ENCODE measurements at places on chromosomes 2 and 18.
A peak's percentile ranks its signal among the peaks of the same experiment; 100 is the strongest.

DNA sequence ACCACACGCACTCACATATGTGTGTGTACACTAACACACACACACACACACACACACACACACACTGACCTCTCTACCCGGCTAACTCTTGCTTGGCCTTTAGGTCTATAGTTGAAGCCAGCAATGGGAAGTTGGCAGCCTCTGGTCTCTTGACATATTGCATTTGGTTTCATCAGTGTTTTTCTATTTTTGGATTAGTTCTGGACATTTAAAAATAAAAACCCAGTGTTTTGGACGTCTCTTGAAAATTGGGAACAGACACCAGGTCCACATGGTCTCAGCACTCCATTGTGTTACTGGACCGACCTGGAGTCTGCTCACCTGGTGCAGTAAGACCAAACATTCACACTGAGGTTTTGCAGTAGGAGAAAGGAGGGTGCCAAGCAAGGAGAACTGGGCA is 50.4 kb upstream of the AFF3 start:
- DNase-seq, result no peak

- no peak for DNase-seq
Observed at GRCh38 chr2:97969081-97970067, 26.4 kb downstream of the TMEM131 start.

DNA sequence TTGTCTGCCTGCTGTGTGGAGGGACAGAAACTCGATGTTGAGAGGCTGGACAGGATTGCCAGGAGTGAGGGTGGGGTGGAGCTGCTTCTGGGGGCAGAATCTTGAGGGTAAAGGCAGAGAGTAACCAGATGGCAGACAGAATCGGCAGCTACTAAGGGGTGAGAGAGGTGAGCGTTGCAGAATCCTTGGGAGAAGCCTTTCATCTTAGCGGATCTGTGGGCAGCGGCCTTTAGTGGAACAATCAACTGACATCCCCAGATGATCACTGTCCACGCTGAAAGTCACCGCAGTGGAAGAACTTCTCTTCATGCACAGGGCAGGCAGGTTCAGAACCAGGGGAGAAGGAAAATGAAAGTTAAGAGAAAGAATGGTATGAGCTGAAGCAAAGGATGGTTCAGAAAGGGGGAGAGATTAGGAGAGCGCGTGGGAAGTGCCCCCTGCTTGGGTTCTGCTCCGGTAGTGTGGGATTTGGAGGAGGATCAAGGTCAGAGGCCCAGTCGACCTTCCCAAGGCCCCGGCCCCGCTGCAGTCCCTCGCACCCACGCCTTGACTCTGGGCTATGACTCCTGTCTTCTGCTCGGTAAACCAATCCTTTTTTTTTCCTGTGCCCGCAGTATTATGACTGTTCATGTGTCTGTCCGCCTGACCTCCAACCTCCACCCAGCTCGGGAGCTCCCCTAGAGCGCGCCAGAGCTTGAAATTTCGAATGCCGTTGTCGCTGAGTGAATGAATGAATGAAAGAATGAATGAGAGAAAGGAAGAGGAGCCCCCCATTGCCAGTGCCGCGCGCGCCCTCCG is 584 bp downstream of the BOLA3 start:
- peak; percentile 27 for DNase-seq

GRCh38 chr18:9029131-9029530 is 73.4 kb upstream of the NDUFV2 start:
- DNase-seq, result no peak

DNA sequence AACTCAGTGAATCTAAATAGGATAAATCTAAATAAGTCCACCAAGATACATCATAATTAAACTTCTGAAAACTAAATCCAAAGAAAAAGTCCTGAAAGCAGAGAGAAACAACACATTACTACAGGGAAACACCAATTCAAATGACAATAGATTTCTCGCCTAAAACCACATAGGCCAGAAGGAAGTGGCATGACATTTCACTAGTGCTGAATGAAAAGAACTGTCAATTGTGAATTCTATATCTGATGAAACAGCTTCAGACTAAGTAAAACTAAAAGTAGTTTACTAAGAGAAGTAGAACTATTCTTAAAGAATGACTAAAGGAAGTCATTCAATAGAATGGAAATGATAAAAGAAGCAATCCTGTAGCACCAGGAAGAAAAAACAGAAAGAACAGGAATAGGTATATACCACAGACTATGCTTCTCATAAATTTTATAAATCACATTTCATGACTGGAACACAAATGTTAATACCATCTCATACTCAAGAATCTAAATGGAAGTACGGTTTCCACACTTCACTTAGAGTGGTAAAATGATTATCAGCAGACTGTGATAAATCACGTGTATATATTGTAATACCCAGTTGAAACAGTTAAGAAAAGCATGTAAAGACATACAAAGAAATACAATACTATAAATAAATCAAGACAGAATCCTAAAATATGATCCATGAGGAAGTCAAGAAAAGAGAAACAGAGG is 46.4 kb downstream of the ASXL2 start:
- DNase-seq, result no peak

DNA sequence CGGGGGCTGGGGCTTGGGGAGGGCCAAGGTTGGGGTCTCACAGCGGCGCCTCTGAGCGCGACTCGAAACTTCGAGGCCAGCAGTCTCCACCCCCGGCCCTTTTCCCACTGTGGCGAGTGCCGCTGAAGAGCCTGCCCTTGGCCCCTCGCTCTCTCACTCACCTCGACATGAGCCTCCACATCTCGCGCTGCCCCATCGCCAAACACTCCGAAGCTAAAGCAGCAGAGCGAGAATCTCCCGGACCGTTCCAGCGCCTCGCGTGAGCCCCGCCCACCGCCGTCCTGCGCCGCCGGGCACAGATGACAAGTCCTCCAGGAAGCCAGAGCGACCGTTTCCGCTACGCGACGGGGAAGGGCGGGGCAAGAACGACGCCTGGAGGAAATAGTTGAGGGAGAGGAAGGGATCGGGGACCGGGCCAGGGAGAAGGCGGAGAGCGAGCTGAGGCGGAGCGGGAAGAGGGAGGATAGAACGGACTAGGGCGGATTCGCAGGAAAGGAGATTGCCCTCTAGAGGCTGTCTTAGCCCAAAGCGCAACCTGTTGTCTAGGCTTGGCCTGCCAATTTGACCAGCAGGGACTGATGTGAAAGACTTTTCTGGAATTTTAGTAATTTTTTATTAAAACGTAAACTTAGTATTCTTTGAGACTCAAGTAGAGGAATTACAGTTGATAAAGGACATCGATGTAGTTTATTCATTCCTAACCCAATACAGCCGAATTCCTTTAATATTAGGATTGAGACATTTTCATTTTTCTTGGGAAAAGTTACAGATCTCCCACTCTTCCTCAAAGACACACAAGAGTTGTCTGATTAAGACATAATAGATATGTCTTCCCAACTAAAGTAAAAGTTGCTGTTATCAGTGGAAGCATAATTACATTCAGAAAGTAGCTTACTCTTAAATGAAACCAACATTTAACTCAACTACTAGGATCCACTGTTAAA is at the start of gene HIBCH:
TSS of gene HIBCH (minus strand) at position 272 of the 944 bp plus-strand sequence. CDS start at position 196, 76 bp downstream.
- peak; percentile 99 for DNase-seq

DNA sequence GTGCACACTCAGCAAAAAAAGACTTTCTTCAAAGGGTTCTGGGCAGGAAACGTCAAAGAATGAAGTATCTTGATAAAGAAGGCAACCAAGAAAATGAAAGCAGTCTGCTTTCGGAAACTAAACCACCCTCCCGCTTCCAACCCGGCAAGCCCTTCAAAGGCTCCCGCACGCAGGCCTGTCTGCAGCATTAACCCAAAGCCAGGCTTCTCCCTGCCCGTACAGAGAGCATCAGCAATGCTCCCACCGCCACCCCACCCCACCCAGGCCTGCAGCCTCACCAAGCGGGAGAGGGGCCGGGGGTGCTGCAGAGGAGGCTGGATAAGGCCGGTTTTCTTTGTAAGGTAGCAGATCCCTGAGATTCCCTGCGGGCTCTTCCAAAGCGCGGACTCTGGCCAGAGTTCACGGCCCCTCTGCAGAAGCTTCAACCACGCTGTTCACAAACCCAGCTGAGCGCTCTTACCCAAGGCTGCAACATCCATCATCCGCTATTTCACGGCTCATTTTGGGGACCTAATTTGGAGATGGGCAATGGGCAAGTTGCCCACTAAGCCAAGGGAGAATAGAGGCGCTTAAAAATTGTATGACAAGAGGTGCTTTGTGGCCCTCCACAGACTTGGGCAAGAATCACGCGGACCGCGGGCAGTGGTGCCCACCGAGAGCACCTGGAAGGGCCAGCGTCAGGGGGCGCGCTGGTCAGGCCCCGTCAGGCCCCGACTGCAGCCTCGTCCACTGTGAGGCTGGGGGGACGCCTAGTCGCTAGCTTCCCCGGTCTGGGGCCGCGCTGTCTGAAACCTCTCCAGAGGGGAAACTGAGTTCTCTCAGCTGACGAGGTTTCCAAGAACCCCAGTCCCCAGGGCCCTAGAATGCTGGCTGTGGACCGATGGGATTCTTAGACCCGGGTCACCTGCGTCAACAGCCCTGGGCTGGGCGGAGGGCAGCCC is 225.4 kb upstream of the ID2 start:
- DNase-seq, result no peak

GRCh38 chr2:126107883-126108282 is 548.1 kb upstream of the GYPC start:
- DNase-seq, result no peak

DNA sequence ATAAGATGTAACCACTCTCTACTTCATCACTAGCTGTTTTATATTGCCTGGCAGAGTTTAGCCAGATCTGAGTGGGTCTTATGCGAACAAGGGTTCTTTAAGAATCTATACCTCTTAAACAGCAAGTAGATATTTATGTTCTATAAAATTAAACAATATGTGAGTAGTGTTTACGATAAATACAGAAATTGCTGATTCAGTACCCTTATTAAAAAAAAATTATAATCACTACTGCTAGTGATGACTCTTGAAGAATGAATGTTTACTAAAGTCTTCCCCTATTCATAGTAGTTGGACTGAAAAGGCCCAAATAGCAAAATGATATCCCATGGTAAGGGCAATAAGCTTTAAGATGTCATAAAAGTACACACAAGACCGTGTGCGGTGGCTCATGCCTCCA is 98.7 kb upstream of the DTNB start:
- no peak for DNase-seq

GRCh38 chr2:60526623-60527022 is 26.8 kb downstream of the BCL11A start:
- no peak for DNase-seq

GRCh38 chr2:22281033-22281432 is 1103.9 kb upstream of the KLHL29 start:
- no peak for DNase-seq

GRCh38 chr2:138648606-138649005 is 131.6 kb downstream of the NXPH2 start:
- no peak for DNase-seq

DNA sequence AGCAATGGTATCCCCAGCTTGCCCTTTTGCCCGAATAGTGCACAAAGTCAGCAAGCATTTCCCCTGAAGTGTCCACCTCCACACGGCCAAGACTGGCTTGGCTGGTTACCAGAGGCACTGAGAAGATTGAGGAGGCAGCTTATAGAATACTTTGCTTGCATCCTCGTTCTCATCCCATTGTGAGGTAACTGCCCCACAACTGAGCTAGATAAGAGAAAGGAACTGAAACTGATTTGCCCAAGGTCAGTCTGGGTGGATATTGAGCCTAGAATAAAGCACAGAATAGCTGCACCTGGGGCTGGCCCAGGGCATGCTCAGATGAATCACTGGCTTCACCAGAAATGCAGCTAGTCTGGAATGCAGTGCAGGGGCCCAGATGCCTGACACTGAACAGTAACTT is 32.7 kb upstream of the MAP4K3 start:
- peak; percentile 57 for DNase-seq

GRCh38 chr2:129275706-129276105 is 703.8 kb upstream of the RAB6C start:
- no peak for DNase-seq

DNA sequence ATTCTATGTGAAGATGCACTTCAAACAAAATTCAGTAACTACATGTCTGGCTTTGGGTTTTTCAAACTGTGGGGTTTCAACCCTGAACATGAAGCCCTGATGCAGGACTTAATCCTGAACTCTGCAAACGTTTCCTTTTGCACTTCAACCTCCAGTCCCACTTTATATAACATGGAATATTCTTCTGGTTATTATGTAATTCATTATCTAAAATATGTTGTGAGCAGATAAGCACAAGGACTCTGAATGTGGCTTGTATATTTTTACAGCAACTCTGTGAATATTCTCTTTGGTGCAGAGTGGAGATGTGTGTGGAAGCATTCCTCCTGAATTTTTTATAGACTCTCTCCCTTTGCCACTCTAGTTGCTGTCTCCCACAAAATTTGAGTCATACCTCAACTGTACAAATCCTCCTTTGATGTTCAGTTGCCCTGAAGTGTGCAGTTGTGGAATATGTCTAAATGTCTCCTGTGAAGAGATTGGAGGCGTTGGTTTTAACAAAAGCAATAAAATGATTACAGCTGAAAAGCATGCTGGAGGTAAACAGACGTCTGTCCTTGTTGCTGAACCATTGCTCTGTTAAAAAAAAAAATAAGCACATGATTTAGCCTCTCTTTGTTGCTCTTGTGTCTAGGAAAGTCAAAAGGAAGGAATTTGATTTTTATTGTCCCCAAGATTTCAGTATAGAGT is 205.1 kb upstream of the NRP2 start:
- no peak for DNase-seq
